Kidney glomerular epithelial cell (primary cell): ENCODE measurements at places on chromosomes 11 and 22.

- no peak for DNase-seq
These were observed 908 bp downstream of the PLCB3 start for GRCh38 chr11:64252003-64252872.

DNA sequence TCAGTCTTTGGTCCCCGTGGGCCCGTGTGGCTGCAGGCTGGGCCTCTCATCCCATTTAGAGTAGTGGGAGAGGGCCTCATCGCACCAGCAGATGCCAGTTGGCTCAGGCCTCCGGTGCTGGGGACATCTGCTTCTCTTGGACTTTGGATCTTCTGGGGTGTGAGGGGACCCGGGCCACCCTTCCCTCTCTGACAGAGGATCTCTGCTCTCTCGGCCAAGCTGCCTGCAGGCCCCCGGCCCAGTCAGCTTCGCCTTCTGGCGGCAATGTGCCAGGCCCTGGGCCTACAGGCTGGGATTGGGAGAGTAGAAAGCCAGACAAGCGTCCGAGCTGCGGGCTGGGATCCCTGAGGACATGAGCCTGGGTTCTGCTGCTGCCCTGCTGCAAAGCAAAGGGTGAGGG, 15.0 kb upstream of the FGF3 start:
- no peak for DNase-seq

DNA sequence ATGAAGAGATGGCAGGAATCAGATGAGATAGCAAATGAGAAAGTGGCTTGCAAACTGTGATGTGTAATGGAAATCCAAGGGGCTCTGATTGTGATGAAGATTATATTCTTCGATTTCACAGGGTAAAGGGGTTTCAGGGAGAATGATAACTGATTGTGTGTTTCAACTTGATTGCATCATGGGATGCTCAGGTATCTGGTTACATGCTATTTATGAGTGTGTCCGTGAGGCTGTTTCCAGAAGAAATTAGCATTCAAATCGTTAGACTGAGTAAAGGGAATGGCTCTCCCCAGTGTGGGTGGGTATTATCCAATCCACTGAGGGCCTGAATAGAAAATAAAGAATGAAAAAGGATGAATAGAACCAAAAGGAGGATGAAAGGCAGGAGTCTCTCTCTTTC, 278.7 kb upstream of the LARGE1 start:
- no peak for DNase-seq

- DNase-seq = peak; percentile 36
These were observed 60.0 kb downstream of the MYO18B start for GRCh38 chr22:25802018-25802417.

GRCh38 chr11:66494935-66495334, 14.7 kb downstream of the DPP3 start:
- no peak for DNase-seq

DNA sequence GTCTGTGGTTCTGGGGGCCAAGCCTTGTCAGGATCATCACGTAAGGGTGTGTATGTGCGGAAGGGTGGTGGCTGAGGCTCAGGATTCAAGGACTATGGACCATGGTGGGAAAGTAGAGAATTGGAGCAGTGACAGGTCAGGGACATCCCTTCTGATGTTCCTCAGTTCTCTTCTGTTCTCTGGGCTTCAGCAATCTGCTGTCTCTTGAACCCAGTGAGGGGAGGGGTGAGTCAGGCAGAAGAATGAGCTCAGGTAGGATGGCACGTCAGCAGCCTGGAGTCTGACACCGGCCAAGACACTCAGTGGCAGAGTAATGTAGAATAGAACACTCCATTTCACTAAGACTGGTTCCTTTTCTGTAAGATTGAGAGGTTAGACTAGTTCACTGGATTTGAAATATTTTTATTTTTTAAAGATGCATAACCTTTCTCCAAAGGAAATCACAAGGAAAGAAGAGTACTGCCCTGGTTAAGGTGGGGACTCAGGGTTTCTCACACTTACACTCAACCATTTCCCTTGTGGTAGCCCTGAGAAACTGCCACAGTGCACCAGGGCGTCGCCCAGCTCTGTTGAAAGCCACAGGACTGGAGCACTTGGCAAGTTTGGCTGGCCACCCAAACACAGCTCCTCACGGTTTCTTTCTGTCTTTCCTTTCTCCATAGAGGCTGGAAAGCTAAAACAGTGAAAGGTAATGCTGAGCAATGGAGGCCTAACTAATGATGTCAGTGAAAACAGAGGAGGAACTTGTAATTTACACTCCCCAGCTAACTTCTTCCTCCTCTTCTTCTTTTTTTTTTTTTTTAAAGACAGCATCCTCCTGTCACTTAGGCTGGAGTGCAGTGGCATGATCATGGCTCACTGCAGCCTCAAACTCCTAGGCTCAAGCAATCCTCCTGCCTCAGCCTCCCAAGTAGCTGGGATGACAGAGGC, 23.1 kb upstream of the MICAL2 start:
- DNase-seq = peak; percentile 34

DNA sequence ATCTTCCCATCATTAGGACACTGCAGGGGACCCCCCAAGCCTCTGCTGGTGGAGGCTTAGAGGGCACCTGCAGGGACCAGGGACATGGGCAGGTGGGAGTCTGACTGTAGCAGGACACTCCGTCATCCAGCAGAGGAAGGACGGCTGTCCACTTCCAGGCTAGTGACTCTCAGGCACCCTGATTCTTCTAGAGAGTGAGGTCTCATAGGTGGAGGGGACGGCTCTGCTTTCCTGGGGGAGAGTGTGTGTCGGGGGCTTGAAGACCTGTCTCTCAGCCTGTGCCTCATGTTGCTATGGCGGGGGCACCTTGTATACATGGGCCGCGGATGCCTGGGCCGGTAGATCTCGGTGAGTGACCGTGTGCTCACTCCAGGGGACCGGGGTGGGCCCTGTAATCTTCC, 1116.6 kb downstream of the BRD1 start:
- no peak for DNase-seq

DNA sequence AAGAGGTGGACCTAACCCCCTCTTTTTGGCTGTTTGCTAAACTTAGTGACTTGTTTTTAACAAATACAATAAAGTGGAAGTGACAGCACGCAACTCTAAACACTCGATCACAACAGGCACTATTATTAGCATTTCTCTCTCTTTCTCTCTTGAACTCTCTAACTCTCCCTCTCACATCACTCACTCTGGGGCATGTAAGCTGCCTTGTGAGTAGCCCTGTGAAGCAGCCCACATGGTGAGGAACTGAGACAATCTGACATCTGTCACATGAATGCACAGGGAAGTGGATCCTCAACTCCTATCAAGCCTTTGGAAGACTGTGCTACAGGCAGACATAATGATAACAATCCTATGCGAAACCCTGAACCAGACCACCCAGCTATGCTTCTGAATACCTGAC, 609.0 kb upstream of the CNTN5 start:
- DNase-seq = no peak

GRCh38 chr22:30574997-30575671, 669 bp upstream of the GAL3ST1 start:
- DNase-seq = no peak

DNA sequence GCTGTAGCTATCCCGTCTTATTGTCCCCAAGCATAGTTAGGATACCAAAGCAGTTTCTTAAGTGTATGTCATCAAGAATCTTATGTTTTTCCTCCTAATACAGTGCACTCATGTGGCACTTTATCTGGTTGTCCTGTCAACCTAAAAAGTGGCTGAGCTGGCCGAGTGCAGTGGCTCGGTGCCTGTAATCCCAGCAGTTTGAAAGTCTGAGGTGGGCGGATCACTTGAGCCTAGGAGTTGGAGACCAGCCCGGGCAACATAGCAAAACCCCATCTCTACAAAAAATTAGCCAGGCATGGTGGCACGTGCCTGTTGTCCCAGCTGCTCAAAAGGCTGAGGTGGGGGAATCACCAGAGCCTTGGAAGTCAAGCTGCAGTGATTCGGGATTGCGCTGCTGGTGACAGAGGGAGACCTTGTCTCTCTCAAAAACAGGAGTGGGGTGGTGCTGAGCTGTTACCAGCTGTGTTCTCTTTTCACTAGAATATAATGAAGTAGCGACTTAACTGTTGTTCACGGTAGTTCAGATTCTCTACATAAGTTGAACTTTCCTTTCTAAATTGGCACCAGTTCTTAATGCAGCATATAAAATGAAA, 48.1 kb downstream of the EP300 start:
- DNase-seq = no peak
